MV-4-11 (cell line): ENCODE measurements at places on chromosomes 4 and X.

DNA sequence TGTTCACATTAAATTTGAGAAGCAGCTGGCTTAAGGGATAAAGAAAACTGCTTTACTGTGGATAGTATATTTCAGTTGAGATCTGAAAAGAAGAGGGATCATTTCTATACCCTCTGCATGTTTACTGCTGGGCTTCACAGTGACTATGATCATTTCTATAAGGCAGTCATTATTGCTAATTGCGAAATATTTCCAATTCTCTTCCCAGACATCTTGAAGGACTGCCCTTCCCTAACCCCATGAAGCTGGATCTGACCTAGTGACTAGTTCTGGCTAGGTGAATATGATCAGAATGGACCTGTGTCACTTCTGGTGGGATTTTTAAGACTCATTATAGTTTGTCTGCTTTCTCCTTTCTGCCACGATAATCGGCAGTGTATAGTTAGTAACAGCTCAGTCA lies 506.5 kb upstream of the GALNT7 start:
- no peak for DNase-seq

GRCh38 chr4:3658530-3658913 lies 107.7 kb upstream of the ADRA2C start:
- DNase-seq = no peak

DNA sequence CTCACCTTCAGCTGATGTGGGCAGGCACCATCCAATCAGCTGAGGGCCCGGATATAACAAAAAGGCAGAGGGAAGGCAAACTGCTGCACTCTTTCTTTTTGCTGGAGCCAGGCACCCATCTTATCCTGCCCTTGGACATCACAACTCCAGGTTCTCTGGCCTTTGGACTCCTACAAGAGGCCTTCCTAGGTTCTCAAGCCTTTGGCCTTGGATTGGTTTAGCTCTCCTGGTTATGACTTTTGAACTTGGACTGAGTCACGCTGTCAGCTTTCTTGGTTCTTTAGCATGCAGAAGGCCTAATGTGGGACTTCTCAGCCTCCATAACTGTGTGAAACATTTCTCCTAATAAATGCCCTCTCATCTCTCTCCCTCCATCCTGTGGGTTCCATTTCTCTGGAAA lies 23.0 kb upstream of the N4BP2 start:
- no peak for DNase-seq

- no peak for DNase-seq
Measured at GRCh38 chrX:68895778-68896177, 67.0 kb downstream of the EFNB1 start.

DNA sequence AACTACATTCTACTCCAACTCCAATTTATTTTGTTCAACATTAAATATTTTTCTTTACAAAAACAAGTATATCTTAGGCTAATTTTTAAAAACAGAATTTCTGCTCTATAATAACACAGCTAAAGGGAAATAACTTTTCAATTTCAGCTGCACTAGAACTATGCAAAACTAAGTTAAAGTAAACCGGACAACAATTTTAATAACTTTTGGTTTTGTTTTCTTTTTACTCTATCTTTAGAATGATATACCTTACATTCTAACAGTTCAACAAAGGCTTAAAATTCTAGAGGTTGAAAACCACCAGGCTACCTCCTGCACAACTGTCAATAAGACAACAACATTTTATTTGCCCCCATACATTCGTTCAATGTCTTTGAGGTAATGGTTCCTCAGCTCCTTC lies 18.7 kb upstream of the KCNE5 start:
- no peak for DNase-seq
